NCI-H2029 treated with DMSO at 0.1 percent for 48 hours (cell line): ENCODE measurements at places on chromosomes 2 and 18.
A peak's percentile ranks its signal among the peaks of the same experiment; 100 is the strongest.

DNA sequence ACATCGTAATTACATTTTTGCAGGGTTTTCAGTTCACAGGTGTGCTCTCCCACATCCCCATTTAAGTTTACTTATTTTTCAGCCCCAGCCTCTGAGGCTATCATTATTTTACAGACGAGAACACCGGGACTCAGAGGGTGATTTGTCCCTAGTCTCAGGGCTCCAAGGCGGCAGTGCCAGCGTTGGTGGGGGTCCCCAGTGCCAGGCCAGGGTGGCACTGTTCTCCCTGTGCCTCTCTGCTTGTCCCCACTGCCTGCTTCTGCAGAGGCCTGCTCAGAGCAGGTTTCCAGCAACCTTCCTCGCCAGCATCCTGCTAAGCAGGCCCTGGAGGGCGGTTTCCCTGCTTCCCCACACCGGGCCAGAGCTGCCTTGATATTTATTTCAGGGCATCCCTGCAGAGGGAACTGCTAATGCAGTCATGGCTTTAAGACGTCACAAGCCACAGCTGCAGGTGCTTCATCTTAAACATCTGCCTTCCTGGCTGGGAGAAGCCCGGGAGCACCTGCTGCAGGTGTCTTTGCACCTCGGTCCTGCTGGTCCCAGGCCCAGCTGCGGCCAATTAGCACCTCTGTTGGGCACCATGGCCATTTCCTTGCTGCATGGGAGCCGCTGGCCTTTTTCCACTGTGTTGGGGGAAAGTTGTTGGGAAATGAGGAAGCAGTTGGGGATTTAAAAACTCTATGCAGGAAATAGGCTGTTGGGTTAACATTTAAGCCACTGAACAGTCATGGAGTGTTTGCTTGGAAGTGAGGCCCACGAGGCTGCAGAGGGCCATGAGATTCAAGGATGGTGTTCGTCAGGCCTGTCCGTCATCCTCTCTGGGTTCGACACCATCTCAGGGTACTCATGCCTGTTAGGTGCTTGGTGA, 22.8 kb downstream of the HPCAL1 start:
- no peak for DNase-seq

DNA sequence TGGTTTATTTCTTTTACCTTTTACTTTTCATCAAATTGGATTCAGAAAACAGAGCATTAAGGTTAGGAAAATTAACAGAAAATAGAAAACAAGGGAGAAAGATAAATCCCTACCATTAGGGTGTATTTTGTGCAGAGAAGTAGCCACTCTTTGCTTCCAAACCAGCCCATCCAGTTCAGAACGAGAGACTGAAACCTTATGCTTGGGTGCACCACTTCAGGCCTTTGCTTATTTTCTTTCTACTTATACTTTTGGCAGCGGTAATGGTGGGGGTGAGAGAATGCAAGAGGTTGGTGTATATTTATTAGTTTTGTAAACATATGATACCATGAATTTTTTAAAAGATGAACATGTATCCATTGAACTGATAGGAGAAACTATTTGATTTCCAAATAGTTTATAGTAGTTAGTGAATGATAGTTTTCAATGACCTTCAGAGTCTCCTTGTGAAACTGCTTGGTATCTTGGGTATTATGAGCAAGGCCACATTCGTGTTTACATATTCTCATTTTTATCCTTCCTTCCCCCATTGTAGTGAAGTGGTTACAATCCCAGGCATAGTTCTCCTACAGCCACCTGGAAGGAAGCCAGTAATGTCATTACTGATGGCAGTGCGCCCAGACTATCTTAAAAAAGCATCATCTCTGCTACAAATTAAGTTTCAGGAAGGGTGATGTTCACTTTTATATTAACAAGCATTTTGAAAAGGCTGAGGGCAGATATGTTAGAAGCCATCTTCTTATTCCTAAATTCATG, 60.8 kb downstream of the MFSD6 start:
- DNase-seq: peak; percentile 98

DNA sequence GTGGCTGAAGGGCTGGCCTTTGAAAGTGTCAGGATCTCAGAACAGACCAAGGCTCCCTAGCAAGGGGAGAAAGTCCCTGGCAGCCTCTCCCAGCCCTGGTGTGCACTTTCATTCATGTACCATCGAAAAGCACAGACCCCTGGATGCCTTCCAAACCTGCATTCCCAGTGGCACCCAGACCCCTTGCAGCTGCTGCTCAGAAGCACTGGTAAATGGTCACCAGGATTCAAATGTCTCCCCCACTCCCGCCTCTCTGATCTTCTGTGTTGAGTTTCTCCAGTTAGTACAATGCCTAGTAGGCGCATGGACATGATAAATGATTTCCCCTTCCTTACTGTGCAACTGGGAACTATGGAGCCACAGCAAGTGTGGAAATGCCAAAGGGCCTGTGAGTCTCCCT, 180.0 kb downstream of the GLI2 start:
- no peak for DNase-seq

DNA sequence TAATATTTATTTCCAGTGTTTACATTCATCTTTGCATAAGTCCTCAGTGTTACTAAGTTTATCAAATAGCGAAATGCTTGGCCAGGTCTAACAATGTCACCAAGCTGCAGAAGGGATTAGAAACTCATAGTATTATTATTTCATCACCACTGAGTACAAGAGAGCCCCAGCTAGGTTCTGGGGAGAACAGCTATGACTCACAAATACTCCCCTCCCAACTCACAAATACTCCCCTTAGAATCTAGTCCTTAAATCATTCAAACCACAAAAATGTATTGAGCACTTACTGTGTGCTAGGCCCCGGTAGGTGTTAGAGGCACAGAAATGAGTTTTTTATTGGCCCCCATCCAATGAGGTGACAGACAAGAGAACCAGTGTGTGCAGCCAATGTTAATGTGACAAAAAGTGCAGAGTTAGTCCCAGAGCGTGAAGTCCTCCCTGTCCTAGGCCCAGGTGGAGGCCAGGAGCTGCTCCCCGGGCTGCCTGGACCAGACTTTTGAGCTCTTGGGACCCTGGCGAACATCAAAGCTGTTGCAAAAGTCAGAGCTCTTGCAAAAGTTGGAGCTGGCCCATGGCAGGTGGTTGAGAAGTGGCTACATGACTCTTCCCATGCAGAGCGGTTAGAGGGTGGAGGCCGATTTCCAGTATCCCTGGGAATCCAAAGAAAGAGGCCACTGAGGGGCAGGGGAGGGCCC, 9.8 kb downstream of the STEAP3 start:
- no peak for DNase-seq

- DNase-seq: no peak
Observed at GRCh38 chr2:183950673-183951072, 647.7 kb upstream of the ZNF804A start.

- DNase-seq: no peak
Observed at GRCh38 chr2:115115135-115115534, 672.7 kb downstream of the DPP10 start.

DNA sequence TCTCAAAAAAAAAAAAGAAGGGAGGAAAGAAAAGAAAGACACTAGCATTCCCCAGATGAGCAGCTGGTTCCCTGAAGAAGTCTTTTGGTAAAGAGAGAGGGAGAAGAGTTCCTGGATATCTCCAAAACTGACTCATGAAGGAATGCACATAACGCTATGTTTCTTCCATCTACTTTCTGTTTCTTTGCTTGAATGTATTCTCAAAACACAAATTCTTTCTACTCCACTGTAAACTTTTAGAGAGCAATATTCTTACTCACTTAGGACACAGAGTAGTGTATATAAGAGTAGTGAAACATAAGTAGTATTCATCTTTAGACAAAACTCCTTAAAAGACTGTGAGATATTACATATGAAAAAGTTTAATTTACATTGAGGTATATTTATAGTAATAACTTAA, 64.2 kb downstream of the TRIP12 start:
- DNase-seq: no peak
